ENCODE measurements at places on chromosomes 13 and 19.

- no peak for DNase-seq
Measured at GRCh38 chr13:78655906-78656305, 3.0 kb downstream of the OBI1 start.

DNA sequence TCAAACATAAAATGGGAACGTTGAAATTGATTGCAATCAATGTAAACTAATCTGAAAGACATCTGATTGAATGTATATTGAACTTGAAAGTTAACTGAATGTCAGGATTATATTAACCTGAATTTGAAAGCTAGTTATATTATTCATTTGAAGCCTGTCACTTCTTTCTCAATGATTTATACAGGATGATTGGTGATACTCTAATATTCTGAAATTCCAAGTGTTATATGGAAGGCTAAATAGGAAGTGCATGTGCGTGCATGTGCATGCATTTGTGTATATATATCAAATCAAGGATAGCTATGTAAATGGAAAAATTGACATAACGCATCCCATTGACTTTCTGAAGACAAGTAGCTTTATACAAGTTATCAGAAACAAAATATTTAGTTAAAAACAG lies 143.3 kb downstream of the LMO7 start:
- no peak for DNase-seq

GRCh38 chr19:12994701-12995595 lies at the start of gene NFIX:
Gene NFIX, plus strand, starts transcription at chr19:12995475. Its CDS starts 363 bp downstream, at chr19:12995838.
- DNase-seq = peak; percentile 88

DNA sequence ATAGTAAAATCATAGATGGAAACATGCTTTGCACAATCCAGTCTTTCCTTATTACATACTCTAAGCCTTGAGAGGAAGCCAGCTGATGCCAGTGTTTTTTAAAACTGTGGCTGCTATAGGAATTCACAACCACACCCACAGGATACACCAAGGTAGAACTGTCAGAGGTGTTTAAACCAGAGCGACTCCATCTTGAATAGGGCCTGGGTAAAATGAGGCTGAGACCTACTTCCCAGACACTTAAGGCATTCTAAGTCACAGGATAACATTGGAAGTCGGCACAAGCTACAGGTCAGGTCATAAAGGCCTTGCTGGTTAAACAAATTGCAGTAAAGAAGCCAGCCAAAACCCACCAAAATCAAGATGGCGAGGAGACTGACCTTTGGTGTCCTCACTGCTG lies 1.7 kb downstream of the SCGB2B2 start:
- no peak for DNase-seq

DNA sequence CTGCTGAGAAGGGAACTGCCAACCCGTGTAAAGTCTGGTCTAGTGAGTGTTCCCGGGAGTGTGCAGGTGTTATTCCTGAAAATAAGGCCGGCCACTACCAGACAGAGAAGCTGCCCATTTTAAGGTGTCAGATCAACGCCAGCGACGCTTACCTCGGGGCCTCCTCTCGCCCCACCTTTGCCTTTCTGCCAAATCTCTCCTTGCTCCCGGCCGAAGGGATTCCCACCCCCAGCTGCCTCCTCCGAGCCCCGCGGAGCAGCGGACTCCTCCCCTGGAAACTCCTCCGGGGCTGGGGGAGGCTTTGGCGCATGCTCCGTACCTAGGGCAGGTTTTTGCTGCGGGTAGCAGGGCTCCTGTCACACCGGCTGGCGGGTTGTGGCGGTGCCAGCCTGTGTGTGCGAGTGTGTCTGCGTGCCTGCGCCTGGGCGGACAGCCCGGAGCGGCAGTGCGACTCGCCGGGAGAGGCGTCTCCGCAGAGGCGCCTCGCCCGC lies at the start of gene HS6ST3:
HS6ST3 (plus strand) TSS at position 359 of the 491 bp plus-strand sequence.
- DNase-seq = no peak

GRCh38 chr13:41370736-41371135 lies 59.7 kb downstream of the NAA16 start:
- DNase-seq = no peak

- no peak for DNase-seq
Measured at GRCh38 chr13:72530471-72530870, 197.0 kb downstream of the MZT1 start.

GRCh38 chr19:1252821-1253513 lies 4.6 kb downstream of the MIDN start:
- DNase-seq = peak; percentile 87

- no peak for DNase-seq
Measured at GRCh38 chr19:12596927-12597548, 13.6 kb downstream of the ZNF490 start.

DNA sequence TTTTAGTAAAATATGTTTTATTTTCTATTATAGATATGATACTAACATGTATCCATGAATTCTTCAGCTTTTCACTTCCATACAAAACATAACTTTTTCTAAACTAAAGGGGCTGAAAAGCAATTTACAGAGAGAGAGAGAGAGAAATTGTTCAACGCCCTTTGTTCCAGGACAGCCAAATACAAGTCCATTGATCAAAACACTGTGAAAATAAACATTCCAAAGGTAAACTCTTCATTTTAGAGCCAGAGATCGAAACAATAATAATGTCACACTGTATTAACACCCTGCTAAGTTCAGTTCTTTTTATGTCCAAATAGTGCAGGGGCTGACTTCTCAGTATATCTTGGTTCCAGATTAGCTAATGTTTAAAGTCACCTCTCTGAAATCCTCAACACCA lies 516.2 kb upstream of the ATXN8OS start:
- DNase-seq = no peak

- peak; percentile 88 for DNase-seq
Measured at GRCh38 chr19:6736169-6736916, 1.0 kb downstream of the GPR108 start.

- DNase-seq = no peak
Measured at GRCh38 chr19:48418317-48419064, 25.0 kb downstream of the GRIN2D start.

GRCh38 chr19:18227781-18228271 lies 1.6 kb upstream of the PDE4C start:
- no peak for DNase-seq

GRCh38 chr13:34006011-34006410 lies 188.1 kb downstream of the RFC3 start:
- DNase-seq = no peak

GRCh38 chr19:5798244-5798643 lies 6.6 kb upstream of the NRTN start:
- no peak for DNase-seq

DNA sequence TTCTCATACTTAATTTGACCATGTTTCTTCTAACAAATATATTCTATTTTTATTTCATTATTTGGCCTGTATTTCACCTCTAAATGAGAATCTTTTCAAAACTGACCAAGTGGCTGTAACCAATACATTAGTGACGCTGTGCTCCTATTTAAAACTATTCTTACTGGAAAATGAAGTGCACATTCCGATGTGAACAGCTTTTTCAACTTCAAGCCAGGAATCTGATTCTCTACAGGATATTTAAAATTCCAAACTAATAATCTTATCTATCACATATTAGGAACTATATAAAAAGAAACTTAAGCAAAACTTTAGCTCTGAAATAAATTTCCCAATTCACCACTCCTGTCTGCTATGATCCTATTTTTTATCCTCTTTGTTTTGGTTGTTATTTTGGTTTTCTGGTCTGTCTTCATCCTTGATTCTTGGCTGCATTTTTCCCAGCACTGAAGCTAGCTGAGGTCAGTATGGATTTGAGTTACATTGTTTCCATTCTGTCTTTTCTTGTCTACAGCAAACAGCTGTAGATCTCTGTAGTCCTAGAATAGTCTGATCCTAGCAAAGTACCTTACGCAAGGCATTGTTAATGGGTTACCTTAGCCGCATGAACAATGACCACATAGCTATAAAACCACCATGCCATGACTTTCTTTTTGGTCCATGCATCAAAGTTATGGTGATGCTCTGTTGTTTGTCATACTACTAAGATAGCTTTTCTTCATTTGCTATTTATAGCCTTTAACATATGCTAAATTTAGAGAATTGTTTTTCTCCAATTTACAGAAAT lies 748.6 kb upstream of the SPRY2 start:
- DNase-seq = no peak

DNA sequence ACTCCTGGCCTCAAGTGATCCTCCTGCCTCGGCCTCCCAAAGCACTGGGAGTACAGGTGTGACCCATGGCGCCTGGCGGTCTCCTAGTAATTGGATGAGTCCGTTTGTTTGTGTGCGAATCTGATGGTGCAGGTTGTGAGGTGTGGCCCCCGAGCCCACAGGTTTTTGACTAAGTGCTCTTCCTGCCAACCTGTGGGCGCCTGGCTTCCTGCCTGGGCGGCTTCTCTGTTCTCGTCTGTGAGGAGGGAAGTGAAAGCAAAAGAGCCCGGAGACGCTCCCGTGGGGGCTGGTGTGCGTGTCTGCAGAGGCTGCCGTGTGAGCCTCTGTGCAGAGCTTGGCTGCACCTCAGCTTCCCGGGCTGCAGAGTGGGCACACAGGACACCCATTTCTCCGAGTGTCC lies 10.0 kb downstream of the ARHGAP45 start:
- DNase-seq = no peak
